ENCODE measurements at places on chromosomes 7 and 10. TPM values are rescaled to one million over a fixed set of nuclear protein-coding genes. Genes with fewer than 3 reads are reported as not detected.

DNA sequence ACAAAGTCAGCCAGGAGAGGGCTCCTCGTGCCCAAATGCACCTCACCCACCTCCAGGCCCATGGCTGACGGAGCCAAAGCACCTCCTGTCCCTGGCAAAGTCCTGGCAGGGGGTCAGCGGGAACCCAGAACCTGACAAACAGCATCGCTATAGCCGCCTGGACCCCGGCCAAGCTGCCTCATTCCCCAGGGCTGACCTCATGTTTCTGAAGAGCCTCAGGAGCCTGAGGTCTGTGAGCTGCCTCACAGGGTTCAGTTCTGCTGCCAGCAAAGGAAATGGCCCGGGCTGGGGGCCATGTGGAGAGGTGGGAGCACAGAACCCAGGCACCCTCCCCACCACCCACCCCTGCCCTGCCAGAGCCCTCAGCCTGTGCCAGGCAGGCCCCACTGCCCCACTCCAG, 4.2 kb upstream of the NANOS1 start:
- DNase-seq: no peak

CYP3A7 gene
- total RNA-seq: 0.39 TPM

DNA sequence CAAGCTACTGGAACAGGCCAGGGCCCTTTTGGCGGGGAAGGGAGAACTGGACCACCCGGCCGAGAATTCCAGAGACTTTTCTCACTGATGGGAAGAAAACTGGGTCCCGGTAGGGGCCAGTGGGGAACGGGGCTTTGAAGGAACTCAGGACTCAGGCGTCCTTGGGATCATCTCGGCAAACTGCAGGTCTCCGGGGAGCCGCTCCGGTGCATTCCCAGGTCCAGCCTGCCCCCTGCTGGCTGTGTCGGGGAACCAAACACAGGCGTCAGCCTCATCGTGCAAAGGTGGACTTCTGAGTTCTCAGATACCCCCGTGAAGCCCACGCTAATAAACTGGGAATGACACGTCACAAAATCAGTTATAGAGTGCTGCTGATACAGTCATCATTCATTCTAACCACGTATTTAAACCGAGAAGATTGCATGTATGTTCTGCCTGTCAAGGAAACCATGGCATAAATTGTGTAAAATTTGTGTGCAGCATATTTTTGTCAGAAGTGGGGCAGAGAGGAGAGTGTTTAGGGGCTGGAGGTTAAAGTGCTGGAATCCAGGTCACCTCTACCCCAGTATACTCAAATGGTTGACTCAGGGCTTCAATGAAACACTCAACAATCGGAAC, 76.1 kb upstream of the CPXM2 start:
- no peak for DNase-seq

DNA sequence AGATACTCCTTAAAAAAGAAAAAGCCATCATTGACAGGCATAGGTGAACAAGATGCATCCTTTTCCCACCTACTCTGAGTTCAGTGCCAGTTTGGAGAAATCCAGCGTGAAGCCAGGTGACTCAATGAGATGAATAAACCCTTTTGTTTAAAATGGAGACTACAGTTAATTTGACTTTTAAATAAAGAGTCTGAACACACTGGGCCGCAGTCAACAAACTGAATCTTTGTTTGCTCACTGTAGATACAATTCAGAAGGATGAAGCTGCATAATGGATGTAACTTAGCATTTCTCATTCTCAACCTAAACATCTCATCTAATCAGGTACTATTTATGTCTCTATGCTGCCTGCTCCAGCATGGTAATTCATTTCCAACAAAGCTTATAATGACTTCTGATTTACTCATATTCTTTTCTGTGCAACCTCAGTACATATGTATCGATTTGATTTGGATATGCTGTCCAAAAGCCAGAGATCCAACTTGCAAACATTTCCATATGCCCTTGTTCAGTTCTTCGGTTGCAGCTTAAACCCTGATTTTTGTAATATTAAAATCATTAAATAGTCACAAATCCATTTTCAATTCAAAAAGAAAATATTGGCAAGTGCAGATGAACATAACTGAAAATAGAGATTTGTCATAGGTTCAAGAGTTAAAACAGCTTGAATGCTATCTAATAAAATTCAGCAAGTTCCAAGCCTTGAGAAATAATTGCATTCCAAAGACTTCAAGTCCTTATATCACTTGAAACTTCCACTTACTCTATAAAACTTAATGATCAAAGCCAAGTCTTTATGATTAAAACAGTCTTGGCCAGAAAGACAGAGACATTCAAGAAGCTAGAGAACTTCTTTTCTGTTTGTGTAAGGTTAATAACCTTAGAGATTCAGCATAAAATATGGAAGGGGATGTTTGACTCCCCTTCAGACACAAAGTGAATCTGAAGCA, 67.8 kb downstream of the CPVL start:
- no peak for DNase-seq

GRCh38 chr10:12962556-12962955, 39.0 kb downstream of the CCDC3 start:
- DNase-seq: no peak

TMEM176A gene
- 282 TPM for total RNA-seq

- no peak for DNase-seq
These were observed 27.2 kb downstream of the IKZF1 start for GRCh38 chr7:50331564-50332208.

- no peak for DNase-seq
These were observed 185.8 kb downstream of the SNX10 start for GRCh38 chr7:26477381-26477990.

GRCh38 chr7:139731802-139732470, 45.9 kb downstream of the HIPK2 start:
- DNase-seq: peak; percentile 81

GRCh38 chr10:97332591-97333350, 1.8 kb downstream of the FRAT2 start:
- DNase-seq: peak; percentile 55

All from mucosa of descending colon (tissue), 3 donors.